ENCODE measurements at places on chromosomes 5 and 9.
A peak's percentile ranks its signal among the peaks of the same experiment; 100 is the strongest.

- DNase-seq, result no peak
Measured at GRCh38 chr9:89564346-89564878, 40.4 kb upstream of the GADD45G start.

DNA sequence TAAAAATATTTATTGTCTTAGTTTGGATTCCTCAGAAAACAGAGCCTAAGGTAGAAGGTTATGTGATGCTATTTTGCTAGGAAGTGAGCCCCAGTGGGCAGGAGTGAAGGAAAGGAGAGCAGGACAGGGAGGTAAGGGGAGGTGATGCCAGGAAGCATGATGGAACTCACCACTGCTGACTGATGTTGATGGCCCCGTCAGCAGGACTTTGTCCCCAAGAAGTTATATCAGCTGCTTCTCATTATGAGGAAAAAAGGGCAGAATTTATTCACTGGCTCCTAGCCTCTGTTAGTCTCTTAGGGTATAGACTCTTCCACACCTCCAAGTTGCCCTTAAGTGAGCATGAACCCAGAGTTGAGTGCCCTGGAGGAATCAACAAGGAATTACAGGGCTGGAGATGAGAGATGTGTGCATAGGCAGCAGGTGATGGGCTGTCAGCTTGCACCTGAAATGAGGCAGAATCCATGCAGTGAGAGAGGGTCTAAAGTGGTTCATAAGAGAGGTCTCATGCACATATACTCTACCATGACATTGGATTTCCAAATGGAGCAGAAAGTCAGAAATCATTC, 120.6 kb upstream of the NIPBL start:
- no peak for DNase-seq

DNA sequence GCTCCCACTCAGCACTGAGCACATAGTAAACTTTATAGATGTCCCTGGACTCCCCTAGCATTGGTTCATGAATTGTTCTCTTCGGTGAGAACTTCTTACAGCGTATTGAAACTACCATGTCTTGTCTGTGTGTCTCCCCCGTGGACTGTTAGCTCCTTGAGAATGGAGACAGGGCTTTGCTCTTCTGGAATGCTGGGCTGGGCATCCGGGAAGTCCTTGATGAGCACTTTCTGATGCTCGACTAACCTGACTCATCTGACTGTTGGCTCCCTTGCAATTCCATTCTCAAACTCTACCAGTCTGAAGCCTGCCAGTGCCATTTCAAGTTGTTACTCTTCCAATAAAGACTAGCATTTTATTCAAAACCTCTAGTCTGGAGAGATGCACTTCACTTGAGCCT, 15.0 kb upstream of the PFDN1 start:
- DNase-seq, result no peak

DNA sequence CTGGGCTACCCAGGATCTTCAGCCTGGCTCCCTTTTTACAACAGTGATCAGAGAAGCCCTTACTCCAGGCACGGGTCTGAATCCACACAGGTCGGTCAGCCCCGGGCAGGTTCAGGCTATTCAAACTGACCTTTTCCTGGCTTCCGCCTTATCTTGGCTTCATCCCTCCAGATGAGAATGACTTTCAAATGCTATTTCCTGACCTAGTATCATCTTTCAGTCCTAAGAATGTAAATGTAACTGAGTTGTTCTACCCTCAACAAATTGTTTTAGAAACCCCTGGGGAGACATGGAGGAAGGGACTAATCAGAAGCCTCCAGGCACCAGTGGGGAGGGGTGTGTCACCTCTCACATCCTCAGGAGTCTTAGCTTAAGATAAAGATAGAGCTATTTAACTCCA, 213.2 kb downstream of the EPB41L4A start:
- DNase-seq, result no peak

- peak; percentile 78 for DNase-seq
Measured at GRCh38 chr9:119556129-119556875, 187.1 kb upstream of the BRINP1 start.

DNA sequence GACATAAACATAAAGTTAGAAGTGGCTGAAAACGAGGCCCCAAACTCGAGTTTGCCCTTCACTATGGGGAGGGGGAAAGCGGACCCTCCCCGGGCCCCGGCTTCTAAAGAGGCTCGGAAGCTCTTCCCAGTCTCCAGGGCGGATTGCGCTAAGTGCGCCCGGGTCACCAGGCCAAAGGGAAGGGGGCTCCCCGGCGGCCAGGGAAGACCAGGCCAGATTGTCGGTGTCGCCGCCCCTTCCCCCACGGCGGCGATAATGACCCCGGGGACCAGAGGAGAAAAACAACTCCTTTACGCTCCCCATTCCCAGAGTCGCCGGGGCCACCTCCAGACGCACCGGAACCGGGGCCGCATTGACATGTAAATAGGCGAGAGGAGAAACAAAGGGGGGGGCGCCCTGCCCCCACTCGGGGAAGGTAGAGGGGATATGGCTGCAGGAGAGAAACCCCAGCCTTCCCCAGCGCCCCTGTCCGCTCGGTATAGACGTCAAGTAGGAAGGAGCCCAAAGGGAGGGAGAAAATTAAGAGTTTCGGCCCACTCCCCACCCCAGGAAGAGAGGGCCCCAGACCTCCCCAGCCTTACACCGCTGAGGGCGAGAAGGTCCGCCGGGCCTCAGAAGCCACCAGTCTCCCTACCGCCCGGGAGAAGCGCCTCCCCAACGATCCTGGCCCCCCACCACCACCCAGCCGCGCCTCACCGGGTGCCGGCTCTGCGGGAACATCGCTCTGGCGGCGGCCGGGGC, 1.7 kb downstream of the TLE1 start:
- DNase-seq, result peak; percentile 63

DNA sequence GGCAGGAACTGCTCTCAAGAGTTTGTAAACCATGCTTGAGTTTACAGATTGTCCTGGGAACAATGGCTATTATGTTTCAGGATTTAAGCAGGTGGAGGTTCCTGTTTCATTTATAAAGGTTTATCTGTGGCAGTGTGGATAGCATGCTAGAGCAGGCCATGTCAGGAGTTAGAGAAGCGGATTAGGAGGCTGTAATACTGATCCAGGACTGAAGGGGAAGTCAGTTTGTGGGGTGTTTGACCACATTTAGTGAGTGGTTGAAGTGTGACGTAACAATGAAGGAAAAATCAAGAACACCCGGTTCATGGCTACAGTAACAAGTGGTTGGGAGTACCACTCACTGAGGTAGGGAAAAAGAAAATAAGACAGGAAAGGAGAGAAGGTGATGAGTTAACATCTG, 299.0 kb downstream of the TLR4 start:
- DNase-seq, result no peak

GRCh38 chr9:91090130-91090410, 271.6 kb downstream of the AUH start:
- DNase-seq, result no peak

DNA sequence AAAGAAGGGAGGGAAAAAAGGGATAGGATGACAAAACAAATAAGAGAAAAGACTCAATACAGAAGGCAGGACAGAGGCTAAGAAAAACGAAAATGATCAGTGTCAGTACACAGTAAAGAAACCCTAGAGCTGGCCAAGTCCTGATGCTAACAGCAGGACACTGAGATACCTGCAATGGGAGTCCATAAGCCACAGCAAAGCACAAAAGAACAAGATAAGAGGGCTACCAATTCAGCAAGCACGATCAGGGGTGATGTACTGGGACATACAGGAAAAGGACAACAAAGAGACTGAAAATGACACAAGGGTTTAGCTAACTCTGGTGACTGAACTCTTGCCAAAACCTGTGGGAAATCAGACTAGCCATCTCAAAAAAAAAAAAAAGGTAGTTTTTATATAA, 1072.6 kb upstream of the COX7C start:
- DNase-seq, result no peak

DNA sequence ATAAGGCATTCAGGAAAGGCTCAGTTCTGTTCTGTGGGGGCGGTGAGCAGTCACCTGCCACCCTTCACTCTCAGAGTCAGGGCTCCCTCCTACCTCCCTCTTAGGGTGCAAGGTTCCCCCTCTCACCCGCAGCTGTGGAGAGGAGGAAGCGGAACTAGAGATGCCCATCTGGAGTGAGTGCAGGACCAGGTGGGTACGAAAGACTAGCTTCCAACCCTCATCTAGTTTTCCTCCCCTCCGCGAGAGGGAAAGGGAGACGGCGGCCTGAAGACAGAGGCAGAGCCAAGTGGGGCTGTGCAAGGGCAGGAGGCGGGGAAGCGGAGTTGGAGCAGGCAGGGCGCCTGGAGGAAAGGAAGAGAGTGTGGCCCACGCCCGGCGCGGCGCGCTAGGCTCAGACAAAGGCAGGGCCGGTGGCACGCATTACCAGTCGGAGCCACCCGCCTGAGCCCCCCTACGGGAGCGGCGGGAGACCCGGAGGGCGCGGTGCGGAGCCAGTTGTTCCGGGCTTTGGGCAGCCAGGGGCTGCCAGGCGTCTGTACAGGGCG, 7.3 kb downstream of the PRR7 start:
- peak; percentile 64 for DNase-seq

DNA sequence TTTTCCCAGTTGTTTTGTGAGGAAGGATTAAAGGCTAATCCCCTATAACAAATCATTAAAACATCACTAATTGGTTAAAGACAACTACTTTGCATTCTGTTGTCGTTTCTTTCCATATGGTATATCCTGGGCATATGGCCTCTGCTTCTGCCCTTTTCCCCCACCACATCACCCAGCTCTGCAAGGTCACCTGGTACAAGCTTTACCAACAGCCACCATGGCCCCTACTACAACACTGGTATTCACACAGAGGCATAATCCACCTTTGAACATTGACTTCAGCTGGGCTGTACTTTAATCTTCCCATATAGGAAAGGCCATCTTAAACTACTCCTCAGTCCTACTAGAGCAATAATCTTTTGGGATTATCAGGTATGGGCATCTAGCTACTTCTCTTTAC, 866.1 kb downstream of the TLE4 start:
- no peak for DNase-seq

DNA sequence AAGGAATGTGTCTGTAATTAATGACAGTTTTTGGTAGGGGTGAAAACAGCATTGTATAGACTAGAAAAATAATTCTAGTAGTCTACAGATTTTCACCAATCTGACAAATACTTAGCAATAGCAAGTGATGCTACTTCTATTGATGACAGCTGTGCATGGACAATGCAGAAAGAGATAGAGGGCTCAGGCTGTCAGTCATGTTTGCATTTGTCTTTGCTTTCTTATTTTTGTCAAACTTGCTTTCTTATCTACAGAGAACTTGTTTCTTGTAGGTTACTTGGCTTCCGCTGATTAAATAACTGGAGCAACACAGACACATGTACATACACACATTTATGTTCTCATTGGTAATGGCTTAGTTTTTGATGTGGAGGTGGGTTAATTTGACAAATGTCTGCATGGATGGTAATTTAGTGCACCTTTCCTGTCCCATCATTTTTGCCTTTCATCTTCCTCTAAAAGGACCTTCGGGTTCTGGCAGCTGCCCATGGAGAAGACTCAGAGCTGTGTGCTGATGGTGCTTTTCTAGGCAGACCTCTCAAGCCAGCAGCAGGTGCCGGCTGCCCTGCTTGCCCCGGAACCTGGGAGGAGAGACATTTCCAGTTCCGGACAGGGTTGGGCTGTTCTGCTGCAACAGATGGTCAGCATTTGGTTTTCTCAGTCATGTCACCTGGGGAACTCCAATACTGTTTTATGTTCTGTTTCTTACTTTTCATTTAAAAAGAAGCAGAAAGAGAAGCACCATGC, 28.8 kb downstream of the CAMK4 start:
- DNase-seq, result no peak

DNA sequence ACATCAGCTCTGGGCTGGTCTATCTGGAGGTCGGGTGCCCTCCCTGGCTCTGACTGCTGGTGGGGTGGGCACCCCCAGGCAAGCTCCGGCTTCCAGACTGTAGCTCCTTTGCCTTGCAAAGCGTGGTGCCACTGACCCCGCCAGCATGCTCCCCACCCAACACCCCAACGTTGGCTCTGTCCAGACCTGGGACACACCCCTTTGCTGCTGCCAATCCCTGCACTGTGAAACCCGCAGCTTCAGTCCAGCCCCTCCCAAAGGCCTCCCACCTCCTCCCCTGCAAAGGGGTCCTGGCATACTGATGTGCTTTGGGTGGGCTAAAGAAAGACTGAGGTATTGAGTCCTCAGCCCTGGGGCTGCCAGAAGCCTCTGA, 3.9 kb downstream of the UNC5A start:
- DNase-seq, result no peak

- DNase-seq, result no peak
Measured at GRCh38 chr9:37295178-37295577, 127.3 kb upstream of the GRHPR start.

DNA sequence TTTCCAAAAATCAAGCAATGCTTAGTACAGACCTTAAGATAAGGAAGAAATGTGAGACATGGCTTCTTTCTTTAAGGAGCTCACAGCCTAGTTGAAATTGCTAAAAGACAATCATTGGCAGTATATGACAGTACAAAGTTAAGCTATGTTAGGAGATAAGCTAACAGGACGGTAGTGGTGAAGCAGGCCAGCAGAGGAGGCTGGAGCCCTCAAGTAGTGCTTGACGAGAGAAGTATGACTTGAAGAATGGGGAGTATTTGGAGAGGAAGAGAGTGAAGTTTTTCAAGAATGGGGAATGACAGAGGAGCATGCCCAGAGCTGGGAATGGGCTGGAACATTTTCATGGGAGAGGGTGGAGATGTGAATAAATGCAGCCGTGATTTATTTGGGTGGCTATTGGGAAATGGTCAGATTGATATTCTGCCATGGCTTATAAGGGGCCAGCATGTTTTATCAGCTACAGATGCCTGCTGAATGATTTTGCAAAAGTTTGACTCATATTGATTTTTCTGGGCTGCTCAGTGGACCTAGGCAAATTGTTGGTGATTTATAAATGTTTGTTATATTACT, 43.7 kb downstream of the LURAP1L start:
- no peak for DNase-seq

GRCh38 chr5:91928754-91929521, 545.8 kb upstream of the ARRDC3 start:
- no peak for DNase-seq

DNA sequence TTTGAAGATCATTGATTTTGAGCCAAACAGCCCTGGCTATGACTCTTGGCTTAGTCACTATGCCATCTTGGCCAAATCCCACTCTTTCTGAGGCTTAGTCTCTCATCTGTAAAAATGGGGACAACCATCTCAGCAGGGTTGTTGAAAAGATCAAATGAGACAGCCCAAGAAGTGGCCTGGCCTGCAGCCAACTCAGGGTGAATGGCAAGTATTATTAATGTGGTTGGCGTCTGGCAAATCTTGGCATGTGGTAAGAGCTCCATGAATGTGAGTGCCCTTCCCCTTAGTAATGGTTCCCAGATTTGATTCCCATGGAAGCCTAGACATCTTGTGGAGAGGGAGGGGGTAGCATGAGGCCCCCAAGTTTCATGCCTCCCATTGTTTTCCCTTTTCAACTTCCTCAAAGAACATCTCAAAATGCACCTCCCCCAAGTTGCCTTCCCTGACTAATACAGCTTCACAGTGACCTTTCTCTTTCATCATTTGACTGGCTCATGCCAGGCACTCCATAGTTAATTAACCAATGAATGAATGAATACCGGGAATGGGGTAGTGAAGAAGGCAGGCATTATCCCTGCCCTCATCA, 11.8 kb upstream of the TGFBI start:
- DNase-seq, result no peak

GRCh38 chr9:25733336-25733982, 55.2 kb upstream of the TUSC1 start:
- DNase-seq, result no peak

Measured in lower lobe of right lung (tissue), 2 donors.